T-helper 17 cell (primary cell): ENCODE measurements at places on chromosomes 5 and 9. TPM values are rescaled to one million over a fixed set of nuclear protein-coding genes. Genes with fewer than 3 reads are reported as not detected.

GRCh38 chr5:39223565-39224156, 4.3 kb upstream of the FYB1 start:
- H3K4me3 ChIP-seq = no peak overlapping the region
- peak overlapping the region; percentile 14 for H3K27ac ChIP-seq
- no peak for DNase-seq

Gene DMRTA1
- 0.42 TPM for total RNA-seq

- no peak overlapping the region for H3K27ac ChIP-seq
- no peak for DNase-seq
- H3K4me1 ChIP-seq = peaks cover 3% of the 10 kb centered on the region
- peaks cover 12% of the 10 kb centered on the region for H3K27me3 ChIP-seq
- H3K4me3 ChIP-seq = no peak overlapping the region
These were observed 115.1 kb downstream of the PALM2AKAP2 start for GRCh38 chr9:109894921-109895758.

Gene PCDHB5
- total RNA-seq = 0.12 TPM

Gene FBP1
- 3.7 TPM for total RNA-seq

Gene NMUR2
- total RNA-seq = not detected

DNA sequence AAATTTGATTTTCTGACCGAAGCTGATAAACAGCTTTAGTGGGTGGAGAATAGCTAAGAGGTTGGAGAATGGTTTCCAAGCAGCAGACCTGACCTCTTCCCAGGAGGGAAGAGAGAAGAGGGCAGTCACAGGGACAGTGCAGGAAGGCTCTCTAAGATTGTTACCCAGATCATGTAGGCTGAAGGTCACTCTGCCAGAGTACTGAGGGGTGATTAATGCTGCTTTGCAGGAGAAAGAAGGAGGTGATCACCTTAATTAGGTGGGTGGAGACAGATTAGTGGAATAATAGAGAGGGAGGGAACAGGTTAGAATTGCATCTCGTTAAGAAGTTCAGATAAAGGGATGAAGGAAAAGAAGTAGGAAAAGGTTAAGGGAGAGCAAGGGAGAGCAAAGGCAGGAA, 440.5 kb downstream of the BRINP1 start:
- no peak for DNase-seq
- no peak overlapping the region for H3K4me3 ChIP-seq
- no peaks in the 10 kb centered on the region for H3K36me3 ChIP-seq
- H3K27ac ChIP-seq = no peak overlapping the region
- no peaks in the 10 kb centered on the region for H3K27me3 ChIP-seq

DNA sequence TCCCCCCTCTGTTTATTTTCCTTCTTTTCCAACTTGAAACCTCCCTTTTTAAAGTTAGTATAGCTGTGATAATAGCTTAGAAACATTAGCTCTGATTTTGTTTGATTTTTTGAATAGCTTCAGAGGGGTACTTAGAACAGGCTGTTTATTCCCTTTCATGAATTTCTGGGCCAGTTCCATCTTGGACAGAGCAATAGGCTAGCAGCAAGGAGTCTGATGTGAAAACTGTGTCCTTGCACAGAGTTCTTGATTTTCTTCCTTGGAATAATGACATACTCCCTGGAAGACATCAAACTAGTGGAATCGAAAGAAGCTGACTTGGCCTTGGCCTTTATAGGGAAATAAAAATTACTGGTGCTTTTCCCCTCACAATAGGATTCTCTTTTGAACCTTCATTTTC, 32.9 kb downstream of the NTRK2 start:
- H3K36me3 ChIP-seq = peaks cover 2% of the 10 kb centered on the region
- H3K4me1 ChIP-seq = peaks cover 2% of the 10 kb centered on the region
- no peaks in the 10 kb centered on the region for H3K27me3 ChIP-seq
- no peak overlapping the region for H3K27ac ChIP-seq
- no peak overlapping the region for H3K4me3 ChIP-seq
- DNase-seq = no peak
